Activated naive CD4-positive, alpha-beta T cell treated with Interleukin-2 at 50 U/mL for 16 hours (primary cell): ENCODE measurements at places on chromosomes 4 and X.

- no peak for DNase-seq
Measured at GRCh38 chrX:75642811-75643361, 120.0 kb upstream of the ZDHHC15 start.

- no peak for DNase-seq
Measured at GRCh38 chrX:111483135-111483534, 28.3 kb upstream of the SERTM2 start.

DNA sequence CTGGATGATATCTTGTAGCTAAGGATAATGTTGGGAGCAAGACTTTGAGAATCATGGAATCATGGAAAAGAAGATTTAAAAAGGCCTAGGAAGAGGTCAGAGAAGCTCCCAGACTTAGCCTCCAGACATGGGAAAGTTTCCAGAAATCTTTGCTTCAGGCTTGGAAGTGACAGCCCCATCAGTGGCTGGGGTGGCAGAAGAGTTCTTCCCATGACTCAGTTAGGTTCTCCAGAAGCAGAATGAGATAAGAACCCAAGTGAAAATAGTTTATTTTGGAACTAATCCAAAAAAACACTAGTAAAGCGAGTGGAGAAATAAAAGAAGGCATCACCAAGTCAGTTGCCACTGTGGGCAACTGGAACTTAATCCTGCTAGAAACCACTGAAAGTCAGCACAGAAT is 506.9 kb downstream of the MID1IP1 start:
- no peak for DNase-seq

GRCh38 chrX:64338296-64338695 is 57.0 kb downstream of the MTMR8 start:
- no peak for DNase-seq

DNA sequence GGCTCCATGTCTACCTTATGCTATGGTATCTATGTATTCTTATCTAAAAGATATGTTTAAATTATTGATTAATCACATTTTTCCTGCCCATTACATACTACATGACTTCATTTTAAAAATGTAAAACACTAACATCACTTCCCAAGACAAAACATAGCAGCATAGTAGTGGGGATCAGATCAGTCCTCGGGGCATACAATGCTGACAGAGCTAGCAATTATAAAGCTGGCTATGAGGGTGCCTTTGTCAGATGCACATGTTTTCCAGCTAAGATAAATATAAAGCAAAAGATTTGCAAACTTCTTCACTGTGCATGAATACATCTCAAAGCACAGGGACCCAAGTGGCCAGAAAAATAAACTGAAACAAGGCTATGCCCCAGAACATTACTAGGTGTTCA is 549.8 kb upstream of the INTU start:
- DNase-seq = no peak

DNA sequence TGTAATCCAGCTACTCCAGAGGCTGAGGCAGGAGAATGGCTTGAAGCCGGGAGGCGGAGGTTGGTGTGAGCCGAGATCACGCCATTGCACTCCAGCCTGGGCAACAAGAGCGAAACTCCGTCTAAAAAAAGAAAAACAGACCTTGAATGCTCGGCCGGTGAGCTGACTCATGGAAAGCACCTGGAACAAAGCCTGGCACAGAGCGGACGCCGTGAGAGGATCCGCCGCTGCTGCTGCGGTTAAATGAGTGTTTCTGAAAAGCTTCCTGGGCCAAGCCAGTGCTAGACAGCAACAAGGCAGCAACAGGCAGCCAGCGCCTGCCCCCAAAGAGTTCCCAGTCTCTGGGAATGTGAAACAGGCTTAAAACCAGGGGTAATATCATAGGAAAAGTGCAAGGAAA is 186.4 kb downstream of the AFAP1 start:
- no peak for DNase-seq

GRCh38 chr4:10747186-10747585 is 62.6 kb upstream of the CLNK start:
- no peak for DNase-seq

DNA sequence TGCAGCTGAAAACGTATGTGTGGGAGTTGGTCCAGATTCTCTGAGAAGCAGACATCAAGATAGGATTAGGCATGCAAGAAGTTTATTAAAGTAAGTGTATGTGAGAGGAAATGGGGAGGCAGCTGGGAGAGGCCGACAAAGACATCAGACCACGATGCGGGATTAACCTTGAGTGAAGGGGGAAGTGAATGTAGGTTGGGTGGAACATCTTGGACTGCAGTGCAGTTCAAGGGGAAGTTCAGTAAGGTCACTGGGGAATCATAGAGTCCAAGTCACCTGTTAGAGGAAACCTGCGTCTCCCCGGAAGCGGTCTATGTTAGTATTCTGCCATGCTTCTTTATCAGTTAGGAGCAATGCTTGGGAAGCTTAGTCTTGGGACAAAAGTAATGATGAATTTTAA is 22.0 kb downstream of the CXCL8 start:
- no peak for DNase-seq

DNA sequence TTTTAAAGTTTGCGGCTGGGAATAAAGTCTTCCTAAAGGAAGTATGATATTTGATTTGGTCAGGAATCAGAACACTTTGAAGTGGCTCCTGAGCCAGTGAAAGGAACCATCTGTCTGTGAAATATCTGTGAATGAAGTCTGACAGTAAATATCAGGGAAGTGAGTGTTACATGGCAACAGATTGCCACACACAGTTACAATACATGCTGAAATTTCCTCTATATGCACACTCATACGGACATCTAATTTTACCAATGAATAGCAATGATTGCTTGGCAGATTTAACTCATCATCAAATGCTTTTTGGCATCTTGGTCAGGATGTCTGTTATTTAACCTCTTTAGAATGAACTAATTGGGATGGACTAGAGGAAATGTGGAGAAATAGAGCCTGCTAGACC is 1023.8 kb downstream of the FAT4 start:
- no peak for DNase-seq

GRCh38 chr4:119310826-119311225 is 11.1 kb downstream of the FABP2 start:
- no peak for DNase-seq

DNA sequence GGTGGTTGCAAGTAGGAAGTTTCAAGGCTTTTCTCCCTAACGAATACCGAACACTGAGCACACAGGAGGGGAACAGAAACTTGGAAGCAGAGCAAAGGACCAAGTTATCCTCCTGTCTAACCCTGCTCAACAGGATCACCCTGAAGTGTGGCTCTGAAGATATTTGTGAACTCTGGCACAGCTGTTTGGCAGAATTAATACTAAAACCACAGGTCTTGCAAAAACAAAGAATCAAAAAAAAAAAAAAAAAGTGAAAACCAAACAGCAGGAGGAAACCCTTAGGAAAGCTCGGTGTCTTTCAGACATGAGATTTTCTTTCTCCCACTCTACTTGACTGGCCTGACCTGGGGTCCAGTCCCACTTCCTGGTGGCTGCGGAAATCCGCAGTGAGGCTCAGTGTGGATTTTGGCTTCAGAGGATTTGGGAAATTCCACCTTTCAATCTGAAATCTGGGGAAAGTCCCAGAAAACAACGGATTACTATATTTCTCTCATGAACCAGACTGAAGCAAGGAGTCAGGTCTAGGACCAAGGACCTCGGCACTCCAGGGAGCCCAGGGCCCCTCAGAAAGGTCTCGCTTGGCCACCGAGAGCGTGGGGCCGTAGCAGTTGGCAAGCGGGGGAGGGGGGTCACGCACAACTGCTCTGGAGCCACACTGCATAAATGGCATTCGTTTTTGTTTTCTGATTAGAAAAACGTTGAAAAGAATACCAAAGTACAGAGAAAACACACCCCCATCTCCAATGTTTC is 867 bp downstream of the TIFA start:
- DNase-seq = peak; percentile 38

DNA sequence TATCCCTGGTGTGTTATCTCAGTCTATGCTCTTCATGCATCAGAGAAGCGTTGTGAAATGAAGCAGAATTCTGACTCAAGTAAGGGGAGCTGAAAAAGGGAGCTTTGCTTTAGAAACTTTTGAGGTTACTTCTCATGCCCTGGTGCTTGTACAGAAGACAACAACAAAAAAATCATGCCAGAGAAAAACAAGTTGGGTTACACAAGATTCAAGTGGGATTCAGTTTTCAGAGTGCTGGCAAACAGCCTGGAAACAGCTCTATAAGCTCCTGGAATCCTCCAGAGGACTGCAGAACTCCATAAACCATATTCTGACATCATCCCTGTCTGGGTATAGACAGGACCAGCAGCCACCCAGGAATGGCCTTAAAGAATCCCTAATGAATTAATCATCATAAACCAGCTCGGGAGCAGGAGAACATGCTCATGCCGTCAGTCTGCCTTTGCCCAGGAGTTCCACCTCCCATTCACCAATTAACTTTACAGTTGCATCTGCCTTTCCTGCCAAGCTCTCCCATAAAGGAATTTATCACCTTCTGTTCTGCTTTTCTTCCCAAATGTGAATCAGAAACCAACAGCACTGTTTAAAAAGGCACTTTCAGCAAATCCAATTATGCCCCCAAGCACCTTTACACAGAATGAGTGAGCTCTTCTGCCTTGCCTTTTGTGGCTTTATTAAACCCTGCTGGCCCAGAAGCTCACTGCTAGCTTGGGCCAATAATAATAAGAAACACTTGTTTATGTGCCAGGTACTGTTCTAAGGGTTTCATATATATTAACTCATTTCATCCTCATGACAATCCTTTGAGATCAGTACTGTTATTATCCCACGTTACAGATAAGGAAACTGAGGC is 54.5 kb upstream of the FBXW7 start:
- no peak for DNase-seq

GRCh38 chr4:116469582-116469981 is 615.8 kb downstream of the TRAM1L1 start:
- no peak for DNase-seq

DNA sequence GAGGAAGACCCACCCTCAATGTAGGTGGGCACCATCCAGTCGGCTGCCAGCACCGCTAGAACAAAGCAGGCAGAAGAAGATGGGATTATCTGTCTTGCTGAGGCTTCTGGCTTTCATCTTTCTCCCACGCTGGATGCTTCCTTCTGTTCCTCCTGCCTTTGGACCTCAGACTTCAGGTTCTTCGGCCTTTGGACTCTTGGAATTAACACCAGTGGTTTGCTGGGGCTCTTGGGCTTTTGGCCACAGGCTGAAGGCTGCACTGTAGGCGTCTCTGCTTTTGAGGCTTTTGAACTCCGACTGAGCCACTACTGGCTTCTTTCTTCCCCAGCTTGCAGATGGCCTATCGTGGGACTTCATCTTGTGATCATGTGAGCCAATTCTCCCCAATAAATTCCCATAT is 55.1 kb downstream of the PDLIM5 start:
- DNase-seq = no peak

DNA sequence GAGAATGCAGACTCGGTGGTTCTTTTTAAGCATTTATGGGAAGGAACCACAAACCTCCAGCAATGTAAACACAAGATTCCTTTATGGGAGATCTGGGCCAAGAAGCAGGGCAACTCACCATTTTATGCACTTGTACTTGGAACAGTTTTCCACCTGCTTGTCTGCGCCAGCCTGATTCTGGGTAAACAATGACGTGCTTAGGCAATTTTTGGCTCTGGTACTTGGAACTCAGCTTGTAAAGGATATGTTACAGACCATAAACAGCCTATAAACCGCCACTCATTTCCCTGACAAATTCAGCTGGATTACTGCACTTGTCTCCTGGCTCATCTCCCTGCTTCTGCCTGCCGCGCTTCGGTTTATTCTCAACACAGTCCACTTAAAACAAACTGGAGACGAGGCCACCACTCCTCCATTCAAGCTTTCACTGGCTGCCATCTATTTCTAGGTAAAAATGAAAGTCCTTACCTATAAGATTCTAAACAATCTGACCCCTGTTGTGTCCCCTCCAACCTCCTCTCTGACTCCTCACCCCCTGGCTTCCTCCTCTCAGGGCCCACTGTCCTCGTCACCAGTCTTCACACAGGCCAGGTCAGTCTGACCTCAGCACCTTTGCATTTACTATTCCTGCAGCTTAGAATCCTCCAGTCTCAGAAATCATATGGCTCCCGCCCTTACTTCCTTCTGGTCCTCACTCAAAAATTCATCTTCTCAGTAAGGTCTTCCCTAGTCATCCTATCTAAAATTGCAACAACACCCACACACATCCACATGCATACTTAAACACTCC is 205.9 kb upstream of the GALNT7 start:
- DNase-seq = no peak

DNA sequence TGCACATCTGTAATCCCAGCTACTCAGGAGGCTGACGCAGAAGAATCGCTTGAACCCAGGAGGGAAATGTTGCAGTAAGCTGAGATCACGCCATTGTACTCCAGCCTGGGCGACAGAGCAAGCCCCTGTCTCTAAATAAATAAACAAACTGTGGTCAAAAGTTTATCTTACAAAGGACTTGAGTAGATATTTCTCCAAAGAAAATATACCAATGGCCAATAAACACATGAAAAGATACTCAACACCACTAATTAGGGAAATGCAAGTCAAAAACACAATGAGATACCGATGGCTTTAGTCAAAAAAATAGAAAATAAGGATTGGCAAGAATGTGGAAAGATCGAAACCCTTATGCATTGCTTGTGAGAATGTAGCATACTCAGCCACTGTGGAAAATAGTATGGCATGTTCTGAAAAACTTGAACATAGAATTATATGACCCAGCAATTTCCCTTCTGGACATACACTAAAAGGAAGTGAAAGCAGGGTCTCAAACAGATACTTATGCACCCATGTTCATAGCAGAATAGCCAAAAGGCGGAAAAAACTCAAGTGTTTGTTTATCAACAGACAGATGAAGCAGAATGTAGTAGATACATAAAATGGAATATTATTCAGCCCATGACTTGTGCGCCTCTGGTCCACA is 2.0 kb upstream of the CFAP97 start:
- DNase-seq = no peak

DNA sequence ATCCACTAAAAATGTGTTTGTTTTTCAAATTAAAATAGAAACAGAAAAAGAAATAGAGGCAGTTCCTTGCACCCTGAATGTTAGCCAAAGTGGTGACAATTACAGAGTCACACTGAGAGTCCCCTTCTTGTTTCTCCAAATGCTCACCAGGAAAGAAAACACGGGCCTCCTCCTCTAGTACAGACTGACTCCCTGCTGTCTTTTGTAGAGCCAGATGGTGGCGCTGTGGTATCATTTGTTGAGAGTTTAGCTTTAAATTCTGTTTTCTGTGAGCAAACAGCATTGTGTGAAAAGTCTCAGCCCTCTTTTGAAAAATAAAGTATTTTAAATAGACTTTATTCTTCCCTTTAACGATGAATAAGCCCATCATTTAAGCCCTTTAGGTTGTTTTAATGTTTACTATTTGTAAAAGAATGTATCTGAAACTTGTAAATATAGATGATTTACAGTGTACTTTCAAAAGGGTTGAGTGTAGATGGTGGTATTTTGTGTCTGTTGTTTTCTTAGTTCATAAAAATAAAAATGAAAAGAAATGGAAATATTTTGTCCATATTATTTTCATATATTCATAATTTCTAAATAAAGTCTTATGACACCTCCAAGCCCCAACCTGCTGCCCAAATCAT is 36.9 kb upstream of the ATOH1 start:
- DNase-seq = no peak

GRCh38 chr4:114606245-114606644 is 7.6 kb downstream of the UGT8 start:
- DNase-seq = no peak
